ENCODE measurements at places on chromosomes 1 and 21.

GRCh38 chr1:221149111-221149510 lies 269.9 kb downstream of the HLX start:
- DNase-seq: no peak

GRCh38 chr1:89994805-89995597 lies at the start of gene ZNF326:
Gene ZNF326, plus strand, starts transcription at chr1:89995110. Its CDS starts 148 bp downstream, at chr1:89995258.
- peak; percentile 98 for DNase-seq

DNA sequence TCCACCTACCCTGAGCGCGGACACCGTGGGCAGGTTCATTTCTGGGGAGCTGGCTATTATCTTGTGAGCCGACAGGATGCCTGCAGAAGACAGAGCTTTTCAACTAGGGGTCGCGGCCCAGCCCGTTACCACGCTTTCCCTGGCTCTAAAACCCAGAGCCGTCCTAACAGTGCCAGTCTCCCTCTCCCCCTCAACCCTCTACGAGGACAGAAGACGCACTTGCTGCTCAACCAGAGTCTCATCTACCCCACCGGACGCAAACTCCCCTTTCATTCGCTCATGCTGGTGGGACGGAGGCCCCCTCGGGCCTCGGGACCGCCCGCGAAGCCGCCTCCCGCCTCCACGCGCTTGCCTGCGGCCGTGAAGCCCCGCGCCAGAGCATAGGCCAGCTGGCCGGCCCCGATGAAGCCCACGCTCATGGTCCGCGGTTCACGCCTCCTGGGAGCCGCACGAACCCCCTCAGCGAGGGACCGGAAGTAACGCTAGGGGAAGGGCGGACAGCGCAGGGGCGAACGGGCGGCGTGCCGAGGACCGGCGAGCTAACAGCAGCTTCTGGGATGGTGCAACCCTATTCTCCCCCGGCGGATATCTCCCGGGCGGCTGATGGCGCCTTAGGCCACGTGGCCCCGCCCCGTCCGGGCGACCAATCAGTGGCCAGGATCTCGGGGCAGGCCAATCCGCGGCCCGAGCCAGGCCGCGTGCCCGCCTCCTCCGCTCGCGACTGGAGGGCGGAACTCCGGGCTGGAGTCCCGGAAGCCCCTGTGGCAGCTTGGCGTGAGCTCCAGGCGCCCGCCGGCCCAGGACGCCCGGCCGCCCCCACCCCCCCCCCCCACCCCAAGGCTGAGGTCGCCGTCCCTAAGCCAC lies at the start of gene PYCR2:
Gene PYCR2 (minus strand): TSS at position 559 of the 864 bp plus-strand sequence. CDS start 140 bp downstream, at position 419.
- peak; percentile 96 for DNase-seq

DNA sequence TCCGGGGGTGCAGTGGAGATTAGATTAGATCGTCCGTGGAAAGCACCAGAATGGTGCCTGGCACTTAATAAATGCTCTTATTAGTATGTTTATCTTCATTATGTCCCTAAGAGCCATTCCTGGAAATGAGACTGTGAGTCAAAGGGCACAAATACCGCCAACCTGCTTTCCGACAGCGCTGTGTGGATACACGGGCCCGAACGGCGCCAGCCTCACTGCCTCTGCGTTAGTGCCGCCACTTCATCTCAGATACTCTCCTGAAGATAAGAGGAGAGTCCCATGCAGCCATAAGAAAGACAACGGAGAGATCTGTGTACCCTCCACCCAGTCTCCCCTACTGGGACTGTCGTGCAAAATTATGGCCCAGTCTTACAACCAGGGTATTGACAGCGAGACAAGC lies 22.0 kb downstream of the PDE9A start:
- DNase-seq: no peak

DNA sequence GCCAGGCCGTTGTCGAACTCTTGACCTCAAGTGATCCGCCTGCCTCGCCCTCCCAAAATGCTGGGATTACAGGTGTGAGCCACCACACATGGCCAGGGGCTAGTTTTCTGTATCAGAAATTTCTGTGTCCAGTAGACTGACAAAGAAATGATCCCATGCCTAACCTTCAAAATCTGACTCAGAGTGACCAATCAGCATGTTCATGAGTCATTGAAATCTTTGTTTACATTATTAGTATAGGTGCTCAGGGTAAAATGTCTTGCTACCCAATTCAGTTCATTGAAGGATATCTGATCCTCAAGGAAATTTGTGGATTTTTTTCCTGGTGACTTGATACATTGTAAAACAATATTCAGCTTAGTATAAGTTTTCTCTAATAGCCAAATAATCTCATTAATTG lies 11.0 kb upstream of the LDLRAD2 start:
- no peak for DNase-seq

- peak; percentile 93 for DNase-seq
Measured at GRCh38 chr21:26842974-26843932, 2.0 kb downstream of the ADAMTS1 start.

GRCh38 chr1:100009458-100009857 lies 39.7 kb downstream of the SLC35A3 start:
- no peak for DNase-seq

DNA sequence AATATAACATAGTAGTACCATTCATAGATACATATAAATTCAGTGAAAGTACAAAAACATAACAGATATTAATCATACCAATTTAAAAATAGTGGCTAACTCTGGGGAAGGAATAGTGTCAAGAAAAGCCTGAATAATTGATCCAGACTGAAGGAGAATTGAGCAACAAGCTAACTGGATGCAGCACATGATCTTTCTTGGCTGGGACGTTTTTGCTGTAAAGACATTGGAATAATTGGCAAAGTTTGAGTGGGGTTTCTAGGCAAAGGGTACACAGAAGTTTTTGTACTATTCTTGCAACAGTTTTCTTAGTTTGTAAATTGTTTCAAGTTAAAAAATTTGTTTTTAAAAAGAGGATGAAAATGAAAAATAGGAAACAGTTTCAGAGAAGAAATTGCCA lies 2.6 kb upstream of the SH3GLB1 start:
- DNase-seq: no peak

DNA sequence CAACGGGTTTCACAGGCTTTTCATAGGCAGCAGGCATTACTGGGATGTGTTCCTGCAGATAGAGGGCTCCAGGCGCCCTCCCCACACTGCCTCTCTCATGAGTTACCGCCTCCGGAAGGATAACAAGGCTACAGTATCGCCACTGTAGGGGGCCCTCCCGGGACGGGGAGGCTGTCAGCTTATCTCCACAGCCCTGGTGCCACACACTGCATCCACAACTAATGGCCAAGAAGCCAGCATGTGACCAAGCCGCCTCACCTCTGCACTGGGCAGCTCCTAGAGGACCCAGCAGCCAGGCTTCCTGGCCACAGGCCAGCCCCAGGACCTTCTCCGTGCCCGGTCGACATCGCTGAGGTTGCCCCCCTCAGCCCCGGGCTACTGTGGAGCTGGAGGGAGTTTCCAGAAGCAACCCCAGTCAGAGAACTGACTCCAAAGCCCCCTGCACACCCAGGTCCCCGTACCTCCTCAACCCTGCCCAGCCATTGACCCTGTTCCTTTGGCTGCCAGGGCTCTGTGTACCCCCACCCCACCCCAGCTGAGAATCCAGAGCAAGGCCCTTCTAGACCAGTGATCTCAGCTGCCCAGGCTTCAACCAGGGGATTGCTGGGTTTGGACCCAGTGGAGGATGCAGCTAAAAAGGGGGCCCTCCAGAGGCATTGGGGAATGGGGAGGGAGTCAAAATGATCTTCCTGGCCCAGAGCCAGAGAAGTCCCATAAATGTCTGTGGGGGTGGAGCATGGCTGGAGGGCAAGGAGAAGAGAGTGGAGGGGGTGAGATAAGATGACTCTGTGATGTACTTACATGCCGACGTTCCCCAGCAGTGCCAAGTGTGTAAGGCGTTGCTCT lies 45.0 kb downstream of the NEK2 start:
- DNase-seq: peak; percentile 86

DNA sequence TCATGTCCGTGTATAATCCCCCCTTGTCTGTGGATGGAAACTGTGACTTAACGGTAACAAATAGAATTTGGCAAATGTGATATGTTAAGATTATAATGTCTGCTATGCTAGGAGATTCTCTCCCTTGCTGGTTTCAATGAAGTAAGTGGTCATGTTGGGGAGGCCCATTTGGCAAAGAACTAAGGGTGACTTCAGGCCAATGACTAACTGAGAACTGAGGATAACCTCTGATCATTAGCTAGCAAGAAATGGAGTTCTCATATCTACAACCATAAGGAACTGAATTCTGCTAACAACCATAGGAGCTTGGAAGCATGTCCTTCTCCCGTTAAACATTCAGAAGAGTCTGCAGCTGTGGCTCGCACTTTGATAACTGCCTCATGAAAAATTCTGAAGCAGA lies 2.3 kb downstream of the IFI44L start:
- no peak for DNase-seq

DNA sequence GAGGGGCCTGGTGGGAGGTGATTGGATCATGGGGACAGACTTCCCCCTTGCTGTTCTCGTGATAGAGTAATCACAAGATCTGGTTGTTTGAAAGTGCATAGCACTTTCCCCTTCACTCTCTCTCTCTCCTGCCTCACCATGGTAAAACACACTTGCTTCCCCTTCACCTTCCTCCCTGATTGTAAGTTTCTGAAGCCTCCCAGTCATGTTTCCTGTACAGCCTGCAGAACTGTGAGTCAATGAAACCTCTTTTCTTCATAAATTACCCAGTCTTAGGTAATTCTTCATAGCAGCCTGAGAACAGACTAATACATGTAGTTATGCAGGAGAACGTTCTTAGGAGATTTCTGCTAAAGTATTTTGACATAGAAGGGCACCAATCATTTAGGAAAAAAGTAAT lies 59.9 kb upstream of the FBXO28 start:
- DNase-seq: no peak

- DNase-seq: no peak
Measured at GRCh38 chr1:183733715-183734114, 71.2 kb upstream of the RGL1 start.

GRCh38 chr1:88324899-88325298 lies 359.2 kb upstream of the PKN2 start:
- DNase-seq: no peak

- DNase-seq: no peak
Measured at GRCh38 chr1:55825461-55825860, 610.3 kb upstream of the USP24 start.

- no peak for DNase-seq
Measured at GRCh38 chr1:55877437-55878232, 662.5 kb upstream of the USP24 start.

GRCh38 chr1:107954719-107955415 lies 10.1 kb downstream of the VAV3 start:
- DNase-seq: no peak

DNA sequence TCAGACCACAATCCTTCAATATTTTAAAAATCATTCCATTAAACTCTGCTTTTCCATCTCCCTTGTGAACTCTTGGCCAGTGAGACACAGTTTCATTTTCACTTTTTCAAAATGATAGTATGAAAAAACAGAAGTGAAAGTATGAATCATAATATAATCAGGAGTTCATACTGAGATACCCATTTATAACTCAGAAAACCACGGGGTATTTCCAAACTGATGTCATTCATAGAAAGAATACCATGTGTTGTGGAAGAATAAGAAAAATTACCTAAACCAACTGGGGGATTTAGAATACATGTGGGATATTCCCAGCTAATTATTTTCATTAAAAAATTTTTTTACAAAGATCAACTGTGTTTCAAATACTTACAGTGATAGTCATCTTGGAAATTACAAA lies 149.9 kb downstream of the MRPL39 start:
- DNase-seq: peak; percentile 15

- peak; percentile 15 for DNase-seq
Measured at GRCh38 chr1:100249155-100249536, 488 bp downstream of the DBT start.

DNA sequence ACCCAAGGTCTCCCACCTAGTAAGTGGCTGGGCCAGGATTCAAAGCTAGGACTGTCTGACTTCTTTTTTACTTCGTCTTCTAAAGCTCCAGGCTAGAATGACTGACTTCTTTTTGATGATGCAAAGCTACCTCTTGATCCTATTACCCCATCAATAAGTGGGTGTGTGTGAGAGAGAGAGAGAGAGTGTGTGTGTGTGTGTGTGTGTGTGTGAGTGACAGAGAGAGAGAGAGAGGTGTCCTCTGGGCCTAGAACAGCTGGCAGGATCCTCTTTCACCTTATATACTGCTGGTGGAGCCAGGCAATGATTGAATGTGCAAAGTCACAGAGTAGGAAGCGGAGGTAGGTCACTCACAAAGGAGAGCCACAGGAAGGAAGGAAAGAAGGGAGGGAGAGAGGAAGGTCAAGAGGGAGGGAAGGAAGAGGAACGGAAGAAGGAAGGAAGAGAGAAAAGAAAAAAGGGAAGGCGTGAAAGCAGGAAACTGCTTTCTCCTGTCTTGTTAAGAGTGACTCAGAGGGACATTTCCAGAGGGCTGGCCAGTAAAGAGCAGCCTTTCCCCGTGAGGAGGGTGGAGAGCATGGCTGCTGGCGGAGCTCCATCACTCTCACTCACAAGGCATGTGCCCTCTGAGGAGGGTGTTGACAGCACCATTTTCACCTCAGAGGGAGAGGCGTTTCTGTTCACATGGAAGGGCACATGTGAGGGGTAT lies 68.9 kb downstream of the CDC7 start:
- DNase-seq: no peak

GRCh38 chr1:167782946-167783345 lies 61.2 kb downstream of the MPZL1 start:
- DNase-seq: no peak

DNA sequence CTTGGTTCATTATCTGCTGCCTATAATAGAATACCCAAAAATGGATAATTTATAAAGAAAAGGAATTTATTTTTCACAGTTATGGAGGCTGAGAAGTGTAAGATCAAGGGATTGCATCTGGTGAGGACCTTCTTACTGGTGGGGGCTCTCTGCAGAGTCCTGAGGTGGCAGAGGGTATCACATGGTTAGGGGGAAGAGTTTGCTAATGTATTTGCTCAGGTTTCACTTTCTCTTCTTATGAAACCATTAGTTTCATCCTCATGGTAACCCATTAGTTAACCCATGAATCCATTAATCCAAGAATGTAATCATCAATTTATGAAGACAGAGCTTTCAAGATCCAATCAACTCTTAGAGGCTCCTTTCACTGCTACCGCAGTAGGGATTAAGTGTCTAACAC lies 120.6 kb downstream of the DNM3 start:
- no peak for DNase-seq

DNA sequence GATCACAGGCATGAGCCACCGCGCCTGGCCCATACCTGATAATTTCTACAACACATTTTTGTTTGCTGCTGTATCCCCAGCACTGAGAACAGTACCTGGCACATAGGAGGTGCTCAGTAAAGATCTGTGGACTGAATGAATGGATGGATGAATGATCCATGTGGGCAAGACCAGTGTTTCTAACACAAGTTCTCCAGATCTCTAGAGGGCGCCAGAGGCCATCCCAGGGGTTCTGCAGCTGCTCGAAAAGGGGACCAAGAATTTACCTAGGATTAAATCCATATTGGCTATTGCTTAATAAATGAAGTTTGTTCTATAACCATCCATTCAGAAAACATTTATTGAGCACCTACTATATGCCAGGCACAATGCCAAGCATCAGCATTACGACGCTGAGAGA lies 167.7 kb downstream of the ACTL8 start:
- DNase-seq: peak; percentile 9

GRCh38 chr21:41247561-41248545 lies 68.7 kb upstream of the FAM3B start:
- no peak for DNase-seq

Data from large intestine (tissue), 12 donors.